AG08396 (cell line): ENCODE measurements at places on chromosomes 1 and 21.

- no peak for DNase-seq
Observed at GRCh38 chr21:43717166-43717853, 1.6 kb upstream of the PDXK start.

GRCh38 chr21:15057285-15057684, 7.5 kb downstream of the NRIP1 start:
- no peak for DNase-seq

- no peak for DNase-seq
Observed at GRCh38 chr1:85132078-85132720, 68.6 kb downstream of the SYDE2 start.

DNA sequence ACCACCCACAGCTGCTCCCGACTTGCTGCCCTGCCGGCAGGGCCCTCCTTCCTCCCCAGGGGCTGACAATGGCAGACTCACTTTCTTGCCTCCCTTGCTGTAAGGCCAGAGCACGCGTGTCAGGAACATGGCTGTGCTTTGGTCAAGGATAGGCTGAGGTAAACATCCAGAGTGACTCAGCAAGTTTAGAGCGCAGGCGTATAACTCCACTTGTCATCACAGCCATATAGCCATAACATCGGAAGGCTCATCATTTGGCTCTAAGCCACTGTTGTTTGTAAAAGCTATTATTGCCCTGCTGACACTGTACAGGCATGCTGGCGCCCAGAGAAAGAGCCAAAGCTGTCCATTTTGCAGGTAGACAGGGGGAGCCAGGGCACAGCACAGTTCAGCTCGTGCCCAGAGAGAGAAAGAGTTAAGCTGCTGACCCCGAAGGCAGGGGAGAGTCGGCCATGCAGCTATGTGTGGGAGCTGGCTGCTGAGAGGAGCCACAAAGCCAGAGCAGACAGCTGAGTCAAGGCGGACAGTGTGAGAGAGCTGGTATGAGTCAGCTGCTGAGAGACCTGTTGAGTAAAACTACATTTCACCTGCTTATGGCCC, 60.6 kb downstream of the GNG4 start:
- no peak for DNase-seq

- no peak for DNase-seq
Observed at GRCh38 chr1:77039111-77039510, 171.8 kb downstream of the ST6GALNAC5 start.

DNA sequence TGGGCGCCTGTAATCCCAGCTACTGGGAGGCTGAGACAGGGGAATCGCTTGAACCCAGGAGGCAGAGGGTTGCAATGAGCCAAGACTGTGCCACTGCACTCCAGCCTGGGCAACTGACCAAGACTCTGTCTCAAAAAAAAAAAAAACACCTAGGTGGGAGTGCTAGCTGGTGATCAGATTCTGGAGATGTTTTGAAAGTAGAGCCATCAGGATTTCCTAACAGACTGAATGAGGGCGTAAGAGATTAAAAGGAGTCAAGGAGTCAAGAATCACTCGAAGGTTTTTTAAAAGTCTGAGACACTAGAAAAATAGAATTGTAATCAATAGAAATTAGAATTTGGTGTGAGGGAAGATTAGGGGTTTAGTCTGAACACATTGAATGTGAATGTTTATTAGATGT, 73.8 kb downstream of the HSF2BP start:
- no peak for DNase-seq

DNA sequence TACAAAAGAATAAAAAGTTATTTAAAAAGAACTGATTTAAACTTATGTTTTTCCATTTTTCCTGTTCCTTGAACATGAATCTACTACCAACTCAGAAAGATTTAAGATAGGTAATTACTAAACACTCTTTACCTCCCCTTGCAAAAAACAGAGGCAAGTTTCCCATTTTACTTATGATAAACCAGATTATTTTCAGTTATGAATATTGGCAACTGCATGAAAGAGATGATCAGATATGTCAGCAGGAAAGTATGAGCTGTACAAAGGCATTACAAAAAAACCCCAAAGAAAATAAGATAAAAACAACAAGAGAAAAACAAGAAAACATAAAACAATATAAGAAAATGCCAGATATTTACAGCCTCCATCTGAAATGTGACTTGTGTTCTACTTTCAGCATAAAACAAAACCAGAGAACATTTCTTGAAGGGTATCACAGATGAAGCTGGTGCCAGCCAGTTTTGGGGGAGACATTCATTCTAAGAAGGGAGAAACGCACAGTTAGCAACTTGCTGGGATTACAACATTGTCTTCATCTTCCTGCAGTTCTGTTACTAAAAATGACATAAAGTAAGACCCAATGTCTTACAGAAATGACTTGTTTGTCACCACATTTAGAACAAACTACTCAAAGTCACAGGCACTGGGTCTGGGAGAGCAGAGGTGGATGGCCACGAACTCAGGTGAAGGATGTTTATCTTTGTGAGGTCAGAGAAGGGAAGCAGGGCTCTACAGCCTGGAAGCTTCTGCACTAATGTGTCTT, 19.1 kb downstream of the ZC3H12A start:
- no peak for DNase-seq

DNA sequence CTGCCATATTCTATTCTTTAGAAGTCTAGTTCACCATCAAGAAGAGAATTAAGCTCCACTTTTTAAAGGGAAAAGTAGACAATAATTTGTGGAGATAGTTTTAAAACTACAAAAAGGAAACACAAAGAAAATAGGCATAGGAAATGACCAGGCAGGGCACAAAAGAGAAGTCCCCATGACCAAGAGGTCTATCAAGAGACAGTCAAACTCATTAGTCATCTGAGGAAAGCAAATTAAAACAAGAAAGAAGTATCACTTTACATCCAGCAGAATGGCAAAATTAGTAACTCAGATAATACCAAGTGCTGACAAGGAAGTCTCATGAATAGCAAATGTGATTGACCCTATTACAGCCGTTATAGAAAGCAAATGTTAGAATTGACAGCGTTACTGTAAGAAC, 243.7 kb upstream of the SNX7 start:
- DNase-seq, result no peak

DNA sequence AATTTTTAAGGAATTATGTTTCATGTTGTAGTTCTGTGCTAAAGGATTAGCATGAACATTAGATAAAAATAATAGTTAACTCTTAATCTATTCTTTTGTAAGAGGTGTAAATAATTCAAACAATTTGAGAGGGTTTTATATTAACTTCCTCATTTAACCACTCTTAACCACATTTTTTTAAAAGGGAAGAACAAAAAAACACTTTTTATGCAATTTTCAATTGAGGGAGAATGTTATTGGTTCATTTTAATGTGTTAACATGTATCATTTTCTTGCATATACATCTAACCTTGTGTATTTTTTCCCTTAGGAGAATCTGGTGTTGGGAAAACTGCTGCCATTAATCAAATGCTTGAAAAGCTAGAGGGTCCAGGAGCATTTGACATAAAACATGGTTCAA, 169.0 kb downstream of the LBR start:
- DNase-seq, result no peak

GRCh38 chr21:15826908-15827601, 97.3 kb downstream of the USP25 start:
- DNase-seq, result no peak

DNA sequence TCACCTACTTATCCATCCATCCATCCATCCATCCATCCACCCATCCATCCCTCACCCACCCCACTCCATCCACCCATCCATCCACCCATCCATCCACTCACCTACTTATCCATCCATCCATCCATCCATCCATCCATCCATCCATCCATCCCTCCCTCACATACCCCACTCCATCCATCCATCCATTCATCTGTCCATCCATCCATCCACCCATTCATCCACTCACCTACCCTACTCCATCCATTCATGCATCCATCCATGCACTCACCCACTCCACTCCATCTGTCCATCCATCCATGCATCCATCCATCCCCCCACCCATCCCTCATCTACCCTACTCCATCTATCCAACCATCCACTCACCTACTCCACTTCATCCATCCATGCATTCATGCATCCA, 34.5 kb downstream of the DHRS3 start:
- no peak for DNase-seq

DNA sequence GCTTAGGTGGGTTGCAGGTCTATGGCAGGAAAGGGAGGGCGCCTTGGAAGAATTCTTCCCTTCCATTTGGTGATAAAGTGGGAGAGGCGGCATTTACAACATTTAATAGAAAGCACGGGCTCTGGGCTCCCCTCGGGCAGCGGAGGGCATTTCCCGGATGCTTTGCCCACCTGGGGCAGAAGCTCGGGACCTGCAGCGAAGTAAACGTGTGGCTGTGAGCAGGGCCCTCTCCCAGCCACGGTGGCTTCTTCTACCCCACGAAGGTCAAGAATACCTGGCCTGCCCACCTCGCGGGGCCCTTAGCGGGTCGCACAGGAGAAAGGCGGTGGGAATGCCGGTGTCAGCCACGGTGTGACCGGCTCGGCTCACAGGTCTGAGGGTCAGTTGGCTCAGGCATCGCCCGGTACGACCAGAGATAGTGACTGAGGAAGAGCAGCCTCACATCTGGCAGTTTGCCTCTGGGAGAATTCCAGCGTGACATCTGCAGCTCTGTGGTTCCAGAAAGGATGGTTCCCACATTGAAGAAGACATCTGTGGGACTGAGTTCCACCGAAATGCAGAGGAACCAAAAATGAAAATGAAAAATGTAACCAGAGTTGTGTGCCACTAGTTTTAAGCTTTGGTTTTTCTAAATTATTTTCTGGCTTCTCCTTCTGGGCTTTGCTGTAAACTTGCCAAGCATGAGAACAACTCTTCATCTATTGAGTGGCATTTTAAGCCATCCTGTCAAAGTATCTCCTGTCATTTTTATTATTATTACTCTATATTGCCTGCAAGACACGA, 720 bp upstream of the F3 start:
- peak; percentile 30 for DNase-seq

DNA sequence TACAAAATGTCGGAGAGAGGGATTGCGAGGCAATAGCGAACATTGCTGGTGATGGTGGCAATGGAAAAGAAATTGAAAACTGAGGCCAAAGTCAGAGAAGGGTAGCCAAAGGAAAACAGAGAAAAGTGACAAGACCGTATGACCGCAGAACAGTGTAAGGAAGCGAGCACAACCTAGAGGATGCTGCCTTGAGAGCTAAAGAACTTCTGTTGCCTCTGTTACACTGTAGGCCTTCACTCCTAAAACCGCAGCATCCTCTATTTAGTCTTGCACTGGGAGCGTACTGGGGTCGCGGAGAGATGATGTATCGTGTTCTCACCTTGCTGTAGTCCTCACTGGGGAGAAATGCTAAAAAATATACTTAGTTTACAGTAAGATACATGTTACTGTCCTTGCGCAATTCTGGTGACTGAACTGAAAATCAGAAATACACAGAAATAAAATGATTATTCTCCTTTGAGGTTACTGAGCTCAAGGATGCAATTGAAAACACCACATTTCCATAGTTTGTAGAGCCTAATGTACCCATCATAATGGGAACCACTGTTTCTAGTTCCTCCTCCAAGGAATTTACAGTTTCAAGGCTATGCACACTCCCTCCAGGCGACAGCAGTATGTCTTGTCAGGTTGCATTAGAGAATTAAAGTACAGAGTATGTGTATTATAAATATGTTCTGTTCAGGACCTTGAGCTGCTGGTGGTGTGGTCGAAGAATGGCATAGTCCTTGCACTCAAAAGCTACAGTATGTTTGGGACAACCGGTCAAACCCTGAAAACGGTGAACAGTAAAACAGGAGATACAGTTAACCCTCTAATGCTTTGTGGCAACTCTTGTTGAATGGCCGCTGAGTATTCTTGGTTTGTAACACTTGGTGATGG, 1.3 kb downstream of the NEK7 start:
- peak; percentile 12 for DNase-seq

GRCh38 chr1:14441302-14441741, 157.2 kb upstream of the KAZN start:
- peak; percentile 47 for DNase-seq

DNA sequence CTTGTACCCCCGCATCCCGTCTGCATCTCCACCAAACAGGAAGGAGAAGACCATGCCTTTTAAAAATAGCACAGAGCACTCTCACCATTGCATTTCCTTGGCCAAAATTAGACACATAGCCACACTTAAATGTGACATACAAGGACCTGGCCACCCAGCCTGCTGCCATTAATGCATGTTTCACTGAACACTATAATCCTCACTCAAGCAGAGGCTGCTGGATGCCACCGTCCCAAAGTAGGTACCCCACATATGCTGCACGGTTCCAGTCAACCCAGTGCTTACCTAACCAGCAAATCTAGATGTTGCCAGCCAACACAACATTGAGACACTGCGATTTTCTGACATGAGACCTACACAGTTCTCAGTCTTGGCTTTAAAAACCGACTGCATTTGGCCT, 107.7 kb downstream of the ADSS2 start:
- DNase-seq, result no peak

DNA sequence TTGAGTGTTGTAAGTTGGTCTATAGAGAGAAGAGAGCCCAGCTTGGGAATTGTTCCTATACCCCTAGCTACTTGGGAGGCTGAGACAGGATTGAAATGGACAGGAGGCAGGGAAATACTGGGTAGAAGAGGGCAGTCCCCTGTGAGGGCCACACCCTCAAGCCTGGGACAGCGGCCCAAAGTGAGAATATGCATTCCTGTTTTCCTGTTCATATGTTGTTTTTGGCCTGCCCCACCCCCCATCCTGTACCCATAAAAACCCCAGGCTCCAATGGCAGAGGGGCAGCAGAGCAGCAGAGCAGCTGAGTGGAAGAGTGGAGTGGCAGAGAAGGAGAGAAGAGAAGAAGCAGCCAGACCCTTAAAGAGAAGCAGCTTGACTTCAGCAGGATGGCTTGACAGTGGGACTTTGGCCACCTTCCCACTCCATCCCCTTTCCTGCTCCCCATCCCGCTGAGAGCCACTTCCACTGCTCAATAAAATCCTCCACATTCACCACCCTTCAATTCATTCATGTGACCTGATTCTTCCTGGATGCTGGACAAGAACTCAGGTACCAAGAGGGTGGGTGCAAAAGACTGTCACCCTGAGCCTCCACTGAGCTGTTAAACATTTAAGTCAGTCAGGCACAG, 70.6 kb upstream of the PUM1 start:
- no peak for DNase-seq

GRCh38 chr1:20063861-20064292, 6.1 kb upstream of the PLA2G5 start:
- DNase-seq, result peak; percentile 62

DNA sequence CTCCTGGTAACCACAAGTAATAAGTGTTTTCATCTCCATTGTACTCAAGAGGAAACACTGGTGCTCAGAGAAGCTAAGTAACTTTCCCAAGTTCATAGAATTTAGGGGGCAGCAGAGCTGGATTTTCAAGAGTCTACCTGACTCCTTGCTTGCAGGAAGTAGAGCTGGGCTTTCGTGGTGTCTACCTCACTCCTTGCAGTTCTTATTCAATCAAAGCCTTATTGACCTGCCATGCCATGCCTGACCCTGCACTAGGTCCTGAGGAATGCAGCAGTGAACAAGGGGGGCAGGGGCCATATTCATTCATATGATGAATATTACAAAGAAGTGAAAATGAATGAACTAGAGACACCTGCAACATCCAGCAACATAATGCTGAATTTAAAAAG, 93.3 kb downstream of the GLIS1 start:
- DNase-seq, result no peak
